NCI-H748 treated with DMSO at 0.1 percent for 48 hours (cell line): ENCODE measurements at places on chromosomes 12 and 14.

GRCh38 chr14:83257466-83258439 is 1724.1 kb upstream of the SEL1L start:
- no peak for DNase-seq

DNA sequence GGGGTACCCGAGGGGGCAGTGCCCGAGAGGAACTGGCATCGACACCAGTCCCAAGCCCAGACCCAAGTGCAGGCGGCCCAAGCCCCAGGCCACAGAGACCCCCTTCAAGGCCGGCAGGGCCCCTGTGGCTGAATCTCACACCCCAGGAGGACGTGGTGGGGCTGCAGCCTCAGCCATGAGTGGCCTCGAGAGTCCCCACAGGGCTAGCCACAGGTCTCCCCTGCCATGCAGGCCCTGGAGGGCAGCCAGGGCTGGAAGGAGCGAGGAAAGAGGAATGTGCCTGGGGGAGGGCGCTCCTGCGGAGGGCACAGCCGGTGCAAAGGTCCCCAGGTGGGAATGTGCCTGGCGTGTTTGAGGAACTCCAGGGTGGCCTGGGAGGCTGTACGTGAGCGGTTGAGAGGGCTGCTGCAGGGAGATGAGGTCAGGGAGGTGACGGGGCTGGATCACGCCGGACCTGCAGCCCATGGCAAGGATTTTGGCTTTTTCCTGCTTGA is 86.1 kb downstream of the NCOR2 start:
- no peak for DNase-seq

DNA sequence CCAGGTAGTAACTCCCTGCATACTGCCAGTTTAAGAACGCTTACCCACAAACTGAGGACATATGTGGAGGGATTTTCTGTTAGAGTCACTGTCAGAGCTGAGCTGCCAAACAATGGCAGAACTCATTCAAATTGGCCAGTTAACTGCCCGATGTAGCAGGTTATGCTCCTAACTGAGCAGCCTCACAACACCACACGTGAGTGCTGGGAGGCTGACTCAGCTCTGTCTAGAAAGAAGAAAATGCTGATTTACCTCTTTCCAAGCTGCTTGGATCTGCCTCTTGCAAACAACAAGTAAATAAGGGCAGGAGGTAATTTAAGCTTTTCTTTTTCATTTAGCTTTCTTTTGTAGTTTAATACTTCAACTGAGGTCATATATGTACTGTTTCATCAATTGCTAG is 195.6 kb downstream of the PELI2 start:
- DNase-seq: no peak

- DNase-seq: no peak
Measured at GRCh38 chr14:104385531-104386101, 193.9 kb upstream of the C14orf180 start.

DNA sequence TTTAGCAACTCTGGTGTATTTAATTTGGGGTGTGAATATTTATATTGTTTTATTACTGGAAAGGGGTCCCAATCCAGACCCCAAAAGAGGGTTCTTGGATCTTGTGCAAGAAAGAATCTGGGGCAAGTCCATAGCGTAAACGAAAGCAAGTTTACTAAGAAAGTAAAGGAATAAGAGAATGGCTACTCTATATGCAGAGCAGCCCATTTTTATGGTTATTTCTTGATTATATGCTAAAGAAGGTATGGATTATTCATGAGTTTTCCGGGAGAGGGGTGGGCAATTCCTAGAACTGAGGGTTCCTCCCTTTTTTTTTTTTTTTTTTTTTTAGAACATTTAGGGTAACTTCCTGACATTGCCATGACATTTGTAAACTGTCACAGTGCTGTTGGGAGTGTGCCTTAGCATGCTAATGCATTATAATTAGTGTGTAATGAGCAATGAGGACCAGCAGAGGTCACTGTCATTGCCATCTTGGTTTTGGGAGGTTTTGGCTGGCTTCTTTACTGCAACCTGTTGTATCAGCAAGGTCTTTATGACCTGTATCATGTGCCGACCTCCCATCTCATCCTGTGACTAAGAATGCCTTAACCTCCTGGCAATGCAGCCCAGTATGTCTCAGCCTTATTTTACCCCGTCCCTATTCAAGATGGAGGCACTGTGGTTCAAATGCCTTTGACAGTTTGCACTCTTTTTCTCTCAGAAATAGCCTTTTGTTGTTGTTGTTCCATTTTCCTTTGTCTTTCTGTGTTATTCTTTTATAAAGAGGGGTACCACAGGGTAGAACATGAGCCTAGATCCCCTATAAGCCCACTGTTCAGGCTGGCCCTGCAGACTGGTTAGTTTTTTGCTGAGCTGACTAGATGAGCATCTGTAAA is 75.5 kb upstream of the DCD start:
- no peak for DNase-seq

DNA sequence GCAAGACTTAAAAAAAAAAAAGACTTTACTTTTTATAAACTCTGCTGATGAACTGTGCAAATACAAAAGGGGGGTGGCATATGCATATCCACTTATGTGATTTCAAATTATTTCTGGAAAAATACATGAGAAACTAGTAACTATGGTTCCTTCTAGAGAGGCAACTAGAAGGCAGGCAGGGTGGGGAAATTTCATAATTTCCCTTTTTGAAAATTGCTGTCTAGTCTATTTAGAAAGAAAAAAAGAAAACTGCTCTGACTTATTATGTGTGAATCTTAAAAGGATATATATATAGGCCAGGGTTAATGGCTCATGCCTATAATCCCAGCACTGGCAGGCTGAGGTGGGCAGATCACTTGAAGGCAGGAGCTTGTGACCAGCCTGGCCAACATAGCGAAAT is 42.3 kb downstream of the ANAPC7 start:
- no peak for DNase-seq

DNA sequence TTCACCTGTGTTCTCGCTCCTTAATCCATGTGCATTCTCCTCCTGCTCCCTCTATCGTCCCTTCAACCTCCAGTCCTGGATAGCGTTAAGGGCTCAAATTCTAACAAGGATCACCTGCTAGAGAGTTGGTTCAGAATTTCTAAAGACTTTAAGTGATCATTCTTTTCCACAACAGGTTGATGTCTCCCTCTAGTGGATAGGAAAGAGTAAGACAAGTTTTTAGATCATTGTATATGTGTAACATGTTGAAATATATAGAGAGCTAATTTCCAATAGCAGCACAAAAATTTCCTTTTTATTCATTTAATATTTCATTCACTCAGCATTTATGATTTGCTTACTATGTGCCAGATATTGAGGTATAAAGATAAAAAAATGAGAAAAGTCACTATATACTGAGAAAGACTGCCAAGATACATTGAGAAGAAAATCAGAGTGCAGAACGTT is 9.3 kb upstream of the ESR2 start:
- peak; percentile 91 for DNase-seq

- no peak for DNase-seq
Measured at GRCh38 chr12:3630621-3631271, 122.2 kb downstream of the CRACR2A start.

DNA sequence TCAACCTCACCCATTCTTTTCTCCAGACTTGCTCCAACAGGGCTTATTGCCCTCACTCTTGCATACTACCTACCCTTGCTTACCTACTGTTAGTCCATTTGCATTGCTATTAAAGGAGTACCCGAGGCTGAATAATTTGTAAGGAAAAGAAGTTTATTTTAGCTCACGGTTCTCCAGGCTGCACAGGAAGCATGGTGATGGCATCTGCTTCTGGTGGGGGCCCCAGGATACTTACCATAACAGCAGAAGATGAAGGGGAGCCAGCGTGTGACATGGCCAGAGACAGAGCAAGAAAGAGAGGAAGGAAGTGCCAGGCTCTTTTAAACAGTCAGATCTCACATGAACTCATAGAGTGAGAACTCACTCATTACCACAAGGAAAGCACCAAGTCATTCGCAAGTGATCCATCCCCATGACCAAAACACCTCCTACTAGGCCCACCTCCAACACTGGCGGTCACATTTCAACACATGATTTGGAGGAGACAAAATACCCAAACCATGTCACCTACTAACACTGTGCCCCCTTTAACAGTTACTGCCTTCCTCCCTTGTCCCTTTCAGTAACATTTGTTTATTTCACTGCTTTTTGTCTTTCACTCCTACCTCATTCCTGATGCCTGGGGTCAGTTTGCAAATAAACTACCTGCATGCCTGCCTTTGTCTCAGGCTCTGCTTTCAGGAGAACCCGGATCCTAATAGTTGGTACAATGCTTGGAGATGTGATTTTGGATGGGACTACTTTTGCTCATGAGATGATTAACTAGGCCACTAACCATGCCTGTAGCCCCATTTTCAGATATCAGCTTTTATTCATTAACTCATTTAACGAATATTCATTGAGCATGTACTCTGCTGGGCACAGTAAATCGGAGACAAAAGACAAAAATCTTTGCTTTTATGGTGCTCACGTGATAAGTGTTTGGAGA is 41.6 kb upstream of the CSRP2 start:
- DNase-seq: no peak

DNA sequence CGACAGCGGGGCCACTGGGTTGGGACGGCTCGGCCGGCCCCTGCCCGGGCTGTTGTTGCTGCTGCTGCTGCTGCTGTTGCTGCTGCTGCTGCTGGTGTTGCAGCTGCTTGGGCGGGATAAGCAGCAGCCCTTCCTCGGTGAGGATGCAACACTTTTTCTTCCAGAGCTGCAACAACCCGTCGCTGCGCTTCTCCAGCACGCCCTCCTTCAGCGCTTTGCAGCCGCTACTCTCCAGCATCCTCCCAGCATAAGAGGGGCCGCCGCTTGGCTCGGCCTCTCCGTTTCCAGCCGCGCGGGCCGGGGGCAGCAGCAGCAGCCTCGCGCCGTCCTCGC is 529 bp downstream of the PHLDA1 start:
- no peak for DNase-seq

DNA sequence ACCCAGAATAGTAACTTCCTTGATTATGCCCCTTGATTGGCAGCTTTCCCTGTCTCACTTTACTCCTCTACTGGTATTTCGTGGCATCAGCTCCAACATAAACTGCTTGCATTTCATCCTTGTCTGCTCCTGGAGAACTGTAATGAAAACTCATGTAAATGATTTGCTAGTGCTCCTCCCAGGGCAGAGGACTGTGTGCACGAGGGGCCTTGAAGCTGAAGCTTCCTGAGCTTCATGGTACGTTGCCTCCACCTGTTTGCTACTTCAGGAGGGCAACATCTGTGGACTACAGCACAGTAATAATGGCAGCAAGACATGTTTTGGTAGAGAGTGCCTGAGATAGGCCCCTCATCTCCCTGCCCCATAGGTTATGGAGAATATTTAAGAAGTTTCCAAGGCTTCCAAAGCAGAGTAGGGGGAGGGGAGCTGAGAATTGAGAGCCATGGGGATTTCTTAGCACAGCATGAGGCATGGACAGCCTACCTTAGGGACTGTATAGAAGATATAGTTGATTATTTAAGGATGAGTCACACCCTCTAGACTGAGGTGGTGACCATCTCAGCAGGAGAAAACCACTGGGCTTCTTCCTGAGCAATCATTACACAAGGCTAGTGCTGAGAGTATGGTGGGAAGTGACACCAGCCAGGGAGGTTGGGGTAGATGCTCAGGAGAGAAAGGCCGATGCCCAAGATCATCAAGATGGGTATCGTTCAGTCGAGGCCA is 29.5 kb downstream of the CCDC198 start:
- DNase-seq: no peak

DNA sequence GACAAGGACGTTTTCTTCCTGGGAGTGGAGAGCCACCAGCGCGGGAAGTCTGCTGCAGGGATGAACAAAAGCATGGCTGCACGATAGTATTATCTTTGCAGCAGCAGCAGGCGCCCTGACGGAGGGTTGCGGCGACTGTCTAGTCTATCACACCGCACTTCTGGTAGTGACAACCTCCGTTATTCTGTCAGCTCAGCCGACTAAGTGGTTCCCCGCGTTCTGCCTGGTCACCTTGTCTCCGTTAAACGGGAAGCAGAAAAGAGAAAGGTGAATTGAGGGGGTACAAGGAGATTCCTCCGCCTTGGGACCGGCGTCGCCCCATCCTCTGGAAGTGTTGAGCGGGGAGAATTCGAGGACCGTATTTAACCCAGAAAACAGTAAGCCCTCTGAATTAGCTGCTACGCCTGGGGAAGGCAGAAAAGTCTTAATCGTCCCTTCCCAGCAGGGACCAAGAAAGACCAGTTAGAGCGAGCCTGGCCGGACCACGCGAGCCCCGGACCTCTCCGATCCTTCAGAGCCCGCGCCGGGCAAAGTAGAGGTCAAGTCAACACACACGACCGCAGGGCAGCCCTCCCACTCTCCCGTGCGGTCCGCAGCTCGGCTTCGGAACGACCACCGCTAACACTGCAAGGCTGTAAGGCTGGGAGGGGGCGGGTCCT is 536 bp upstream of the DAAM1 start:
- DNase-seq: peak; percentile 76

GRCh38 chr14:21201732-21202462 is 46.0 kb upstream of the OR5AU1 start:
- DNase-seq: no peak

DNA sequence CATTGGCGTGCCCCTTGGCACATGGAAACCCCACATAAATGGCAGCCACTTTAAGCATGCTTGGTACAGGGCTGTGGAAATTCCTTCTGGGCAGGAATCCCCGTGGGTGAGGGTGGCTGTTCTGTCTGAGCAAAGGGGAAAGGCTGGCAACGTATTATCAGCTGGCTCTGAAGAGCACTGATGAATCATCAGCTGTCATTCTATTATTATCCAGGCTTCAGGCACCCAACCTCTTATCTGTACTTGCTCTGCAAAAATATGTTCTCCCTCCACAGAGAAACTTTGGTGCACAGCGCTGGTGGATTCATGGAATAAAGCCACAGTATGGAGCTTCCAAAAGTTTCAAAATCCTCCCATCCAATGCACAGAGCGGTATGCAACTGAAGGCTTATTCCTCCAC is 167.1 kb downstream of the TBX5 start:
- no peak for DNase-seq

- no peak for DNase-seq
Measured at GRCh38 chr12:911191-911826, 38.2 kb downstream of the RAD52 start.

DNA sequence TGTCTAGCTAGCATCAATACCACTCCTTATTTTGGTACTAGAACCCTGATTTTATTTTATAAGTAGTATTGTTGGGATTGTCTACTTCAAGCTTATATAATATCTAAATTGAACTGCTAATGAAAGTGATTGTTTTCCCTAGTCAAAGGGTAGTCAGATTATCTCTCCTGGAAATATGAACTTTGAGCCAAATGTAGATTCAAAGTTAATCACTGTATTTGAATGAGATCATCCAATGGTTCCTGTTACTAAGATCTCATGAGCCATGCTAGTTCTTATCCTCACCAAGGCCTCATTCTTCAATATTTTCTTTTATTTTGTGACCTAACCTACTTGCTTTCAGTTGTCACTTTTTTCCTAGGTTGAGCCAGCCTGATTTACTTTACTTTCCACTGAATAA is 276.7 kb downstream of the RASSF9 start:
- no peak for DNase-seq

- peak; percentile 52 for DNase-seq
Measured at GRCh38 chr12:33438851-33439586, 600 bp downstream of the SYT10 start.

DNA sequence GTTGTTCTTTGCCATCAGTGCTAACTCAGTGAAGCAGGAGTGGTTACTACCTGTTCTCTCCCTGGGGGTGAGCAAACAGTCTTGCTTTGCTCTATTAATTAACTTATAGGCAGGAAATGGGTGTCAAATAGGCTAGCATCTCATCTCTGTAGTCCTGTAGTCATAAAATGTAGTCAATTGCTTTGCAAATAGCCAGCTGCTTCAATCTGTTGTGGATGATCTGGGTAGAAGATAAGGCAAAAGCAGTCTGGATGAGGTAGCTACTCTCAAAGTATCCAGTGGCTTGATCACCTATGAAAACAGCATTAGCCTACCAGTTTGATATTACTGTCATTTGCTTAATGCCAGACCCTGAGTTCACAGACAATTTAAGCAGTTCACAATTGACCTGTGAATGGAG is 369.0 kb upstream of the TMTC1 start:
- DNase-seq: peak; percentile 92
